Neural crest cell (in vitro differentiated cells): ENCODE measurements at places on chromosomes 12 and 14. TPM values are rescaled to one million over a fixed set of nuclear protein-coding genes. Genes with fewer than 3 reads are reported as not detected.

GRCh38 chr12:99960311-99960710, 24.4 kb downstream of the ANKS1B start:
- H3K27me3 ChIP-seq, result no peaks in the 10 kb centered on the region
- H3K4me3 ChIP-seq, result no peak overlapping the region
- no peaks in the 10 kb centered on the region for H3K36me3 ChIP-seq
- no peak overlapping the region for H3K27ac ChIP-seq
- DNase-seq, result no peak

DNA sequence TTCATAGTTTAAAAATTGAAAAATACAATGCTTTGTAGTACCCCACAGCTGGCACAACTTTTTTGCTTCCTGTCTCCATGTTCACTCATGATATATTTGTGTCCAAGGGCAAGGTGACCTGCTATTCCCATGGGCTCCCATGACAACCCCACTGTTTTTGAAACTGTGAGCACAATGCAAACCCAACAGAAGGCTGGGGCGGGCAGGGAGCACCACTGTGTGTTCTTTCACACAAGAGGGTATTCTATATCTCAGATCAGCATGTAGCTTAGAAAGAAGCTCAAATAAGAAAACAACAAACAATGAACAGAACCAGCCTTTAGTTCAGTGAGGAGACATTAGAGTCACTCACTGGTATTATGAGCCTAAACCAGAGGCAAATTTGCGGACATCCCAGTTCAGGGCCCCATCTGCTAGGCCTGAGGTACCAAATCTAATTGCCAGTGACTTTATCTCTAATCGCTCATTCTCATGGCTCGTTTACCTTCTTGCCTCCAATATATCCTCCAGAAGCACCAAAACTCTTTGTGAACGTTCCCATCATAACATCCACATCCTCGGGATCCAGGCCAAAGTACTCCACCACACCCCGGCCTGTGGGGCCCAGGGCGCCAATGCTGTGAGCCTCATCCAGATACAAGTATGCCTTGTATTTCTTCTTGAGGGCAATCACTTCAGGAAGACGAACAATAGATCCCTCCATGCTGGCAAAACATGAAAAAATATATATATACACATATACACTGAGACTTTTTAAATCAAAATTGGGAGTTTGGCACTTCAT, 56.4 kb upstream of the ISM2 start:
- H3K4me3 ChIP-seq, result no peak overlapping the region
- H3K36me3 ChIP-seq, result peaks cover 6% of the 10 kb centered on the region
- peaks cover 8% of the 10 kb centered on the region for H3K4me1 ChIP-seq
- DNase-seq, result no peak
- H3K27me3 ChIP-seq, result no peaks in the 10 kb centered on the region
- H3K27ac ChIP-seq, result peak overlapping the region; percentile 86

The C3AR1 gene
- total RNA-seq, result not detected in 2 replicates

The JDP2 gene
- total RNA-seq, result 2.6 and 4.7 TPM in 2 replicates
